ENCODE measurements at places on chromosomes 1 and 21.
A peak's percentile ranks its signal among the peaks of the same experiment; 100 is the strongest.

DNA sequence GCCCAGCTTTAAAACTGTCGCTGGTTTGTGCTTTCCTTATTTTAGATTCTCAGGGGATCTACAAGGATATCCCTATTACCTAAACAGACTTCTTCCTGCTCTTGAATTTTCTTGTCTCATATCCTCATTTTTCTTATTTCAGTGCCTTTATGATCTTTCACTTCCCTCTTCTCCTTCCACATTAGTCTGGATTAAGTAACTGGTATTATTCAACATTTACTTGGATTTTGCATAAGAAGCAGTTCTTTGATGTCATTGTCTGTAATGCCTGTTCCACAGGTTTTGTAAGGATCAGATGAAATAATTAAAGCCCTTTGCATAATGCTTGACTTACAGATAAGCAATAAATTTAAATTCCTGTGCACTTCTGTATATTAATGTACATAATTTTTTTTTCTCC, 26.5 kb downstream of the CXADR start:
- DNase-seq: no peak

- peak; percentile 51 for DNase-seq
Observed at GRCh38 chr1:167447521-167448136, 70.7 kb downstream of the CD247 start.

DNA sequence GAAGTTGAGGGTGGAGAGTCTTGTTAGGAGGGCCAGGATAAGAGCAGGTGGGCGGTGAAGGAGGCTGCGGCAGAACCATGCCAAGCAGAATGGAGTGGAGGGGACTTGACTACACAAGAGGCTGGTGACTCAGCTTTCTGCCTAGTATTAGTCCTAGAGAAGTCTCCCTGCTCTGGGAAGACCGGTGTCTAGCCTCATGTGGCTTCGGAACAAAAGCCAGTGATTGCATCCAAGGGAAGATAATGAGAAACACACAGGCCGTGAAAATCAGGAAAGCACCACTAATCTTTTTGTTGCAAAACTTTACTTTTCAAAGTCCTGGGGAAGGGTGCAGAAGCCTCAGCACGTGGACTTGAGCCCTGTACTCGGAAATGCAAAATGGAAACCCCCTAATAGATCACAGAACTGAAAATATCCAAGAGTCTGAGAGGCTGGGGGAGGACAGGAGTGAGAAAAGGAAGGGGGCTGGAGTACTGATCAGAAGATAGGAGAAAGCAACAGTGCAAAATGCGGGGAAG, 31.4 kb downstream of the DDR2 start:
- no peak for DNase-seq

DNA sequence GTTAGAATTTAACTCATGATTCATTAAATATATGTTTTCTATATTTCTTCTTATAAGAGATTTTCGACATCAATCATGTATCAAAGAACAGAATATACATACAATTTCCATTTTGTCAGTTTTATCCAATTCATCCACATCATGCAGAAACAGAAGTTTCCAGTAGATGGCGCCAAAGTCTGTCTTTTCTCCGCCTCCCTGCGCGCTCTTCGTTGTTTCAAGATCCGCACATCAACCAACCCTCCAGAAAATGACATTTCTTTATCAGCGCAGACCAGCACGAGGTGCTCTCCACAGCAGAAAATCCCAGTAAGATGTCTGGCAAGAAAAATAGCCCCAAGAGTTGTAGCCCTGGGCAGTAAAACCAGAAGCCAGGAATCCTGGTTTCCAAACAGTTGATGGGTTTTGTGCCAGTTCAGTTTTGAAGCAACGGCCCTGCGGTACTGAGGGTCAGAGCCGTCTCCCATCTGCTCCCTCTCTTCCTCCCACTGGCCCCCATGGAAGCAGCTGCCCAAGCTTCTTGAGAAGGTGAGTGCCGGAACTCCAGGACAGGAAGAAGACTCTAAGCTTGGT, 38.6 kb upstream of the GPR137B start:
- peak; percentile 76 for DNase-seq

DNA sequence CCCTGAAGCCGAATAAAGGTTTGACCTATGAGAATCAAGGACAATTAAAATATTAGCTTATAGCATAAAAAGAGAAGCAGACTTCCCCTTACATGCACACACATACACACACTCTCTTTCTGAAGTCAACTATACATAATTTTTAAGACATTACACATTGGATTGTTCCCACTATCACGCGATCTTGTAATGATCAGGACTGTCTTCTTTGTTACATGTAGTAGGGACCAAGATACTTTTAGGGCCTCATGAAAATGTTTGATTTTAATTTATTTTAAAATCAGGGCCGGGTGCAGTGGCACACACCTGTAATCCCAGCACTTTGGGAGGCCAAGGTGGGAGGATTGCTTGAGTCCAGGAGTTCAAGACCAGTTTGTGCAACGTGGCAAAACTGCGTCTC, 16.4 kb upstream of the IRF2BP2 start:
- no peak for DNase-seq

- DNase-seq: no peak
Observed at GRCh38 chr21:30345014-30345413, 3.4 kb downstream of the KRTAP23-1 start.

- no peak for DNase-seq
Observed at GRCh38 chr1:119144813-119145212, 4.4 kb upstream of the WARS2 start.

DNA sequence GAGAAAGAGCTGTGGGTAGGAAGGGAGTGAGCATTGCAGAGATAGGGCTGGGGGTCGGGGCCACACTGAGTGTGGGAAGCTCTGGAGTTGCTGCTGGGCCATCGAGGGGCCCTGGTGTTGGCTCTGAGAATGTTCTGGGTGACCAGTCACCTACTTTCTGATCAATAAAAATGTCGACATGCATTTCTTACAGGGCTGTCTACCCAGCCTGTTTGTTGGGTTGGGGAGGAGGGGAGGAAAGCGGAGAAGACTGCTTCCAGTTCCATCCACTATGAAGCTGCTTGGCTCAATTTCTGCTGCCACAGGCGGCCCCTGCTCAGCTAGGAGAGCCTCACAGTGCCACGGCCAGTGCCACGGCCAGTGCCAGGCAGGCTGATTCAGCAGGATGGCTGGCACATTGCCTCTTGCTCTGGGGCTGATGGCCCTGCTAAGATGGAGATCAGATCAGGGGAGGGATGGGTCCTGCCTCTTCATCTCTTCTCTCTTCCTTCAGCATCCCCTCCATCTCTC, 3.0 kb upstream of the PADI3 start:
- DNase-seq: no peak

GRCh38 chr1:205774198-205775014, 876 bp downstream of the RAB29 start:
- DNase-seq: peak; percentile 16

GRCh38 chr1:41564741-41565475, 80.4 kb upstream of the EDN2 start:
- no peak for DNase-seq

DNA sequence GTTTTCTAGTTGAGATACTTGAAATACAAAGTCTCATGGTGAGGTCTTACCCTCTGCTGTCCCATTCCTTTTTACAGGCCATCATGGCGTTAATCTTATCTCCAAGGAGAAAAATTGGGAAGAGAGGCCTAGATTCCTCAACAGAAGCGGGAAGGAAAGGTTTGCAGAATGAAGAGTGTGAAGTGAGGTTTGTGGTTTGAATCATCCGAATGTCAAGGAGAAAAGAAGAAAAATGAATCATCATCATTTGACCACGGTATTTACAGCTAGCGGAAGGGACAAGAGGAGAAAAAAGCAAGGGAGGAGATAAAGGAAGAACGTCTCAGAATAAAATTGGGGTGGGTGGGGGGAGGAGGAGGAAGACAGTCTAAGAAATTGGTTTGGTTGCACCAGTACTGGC, 935 bp upstream of the COG2 start:
- no peak for DNase-seq

- DNase-seq: no peak
Observed at GRCh38 chr1:108050158-108050557, 85.2 kb upstream of the VAV3 start.

GRCh38 chr1:22037520-22037919, 15.0 kb upstream of the CDC42 start:
- DNase-seq: no peak

GRCh38 chr1:243917177-243917862, 67.3 kb upstream of the AKT3 start:
- DNase-seq: peak; percentile 77

- DNase-seq: no peak
Observed at GRCh38 chr1:161266202-161266601, 7.7 kb downstream of the PCP4L1 start.

- no peak for DNase-seq
Observed at GRCh38 chr1:29675481-29676263, 439.4 kb downstream of the PTPRU start.

- DNase-seq: no peak
Observed at GRCh38 chr1:218634212-218634611, 289.1 kb downstream of the TGFB2 start.

- DNase-seq: no peak
Observed at GRCh38 chr1:206944703-206945102, 1.6 kb downstream of the PIGR start.

GRCh38 chr21:33434770-33435360, 31.7 kb downstream of the IFNGR2 start:
- no peak for DNase-seq

- no peak for DNase-seq
Observed at GRCh38 chr1:160629286-160630210, 17.3 kb downstream of the SLAMF1 start.

GRCh38 chr1:27650539-27651175, 15.7 kb upstream of the FGR start:
- no peak for DNase-seq

DNA sequence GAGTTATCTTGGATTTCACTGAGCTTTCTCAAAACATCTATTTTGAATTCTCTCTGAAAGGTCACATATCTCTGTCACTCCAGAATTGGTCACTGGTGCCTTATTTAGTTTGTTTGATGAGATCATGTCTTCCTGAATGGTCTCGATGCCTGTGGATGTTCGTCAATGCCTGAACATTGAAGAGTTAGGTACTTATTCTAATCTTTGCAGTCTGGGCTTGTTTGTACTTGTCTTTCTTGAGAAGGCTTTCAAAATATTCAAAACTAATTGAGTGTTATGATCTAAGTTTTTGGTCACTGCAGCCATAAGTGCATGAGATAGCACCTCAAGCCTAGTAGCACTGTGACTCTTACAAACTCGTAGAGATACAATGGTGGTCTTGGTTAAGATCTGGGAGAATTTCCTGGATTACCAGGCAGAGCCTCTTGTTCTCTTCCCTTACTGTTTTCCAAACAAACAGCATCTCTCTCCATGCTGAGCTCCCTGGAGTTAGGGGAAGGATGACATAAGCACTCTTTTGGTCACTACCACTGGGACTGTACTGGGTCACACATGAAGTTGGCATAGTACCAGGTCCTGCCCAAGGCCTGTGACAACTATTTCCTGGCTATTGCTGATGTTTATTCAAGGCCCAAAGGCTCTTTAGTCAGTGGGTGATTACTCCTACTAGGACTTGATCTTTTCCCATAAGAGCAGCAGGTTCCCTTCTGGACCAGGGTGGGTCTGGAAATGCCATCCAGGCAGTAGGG, 25.6 kb downstream of the SLC22A15 start:
- DNase-seq: no peak

DNA sequence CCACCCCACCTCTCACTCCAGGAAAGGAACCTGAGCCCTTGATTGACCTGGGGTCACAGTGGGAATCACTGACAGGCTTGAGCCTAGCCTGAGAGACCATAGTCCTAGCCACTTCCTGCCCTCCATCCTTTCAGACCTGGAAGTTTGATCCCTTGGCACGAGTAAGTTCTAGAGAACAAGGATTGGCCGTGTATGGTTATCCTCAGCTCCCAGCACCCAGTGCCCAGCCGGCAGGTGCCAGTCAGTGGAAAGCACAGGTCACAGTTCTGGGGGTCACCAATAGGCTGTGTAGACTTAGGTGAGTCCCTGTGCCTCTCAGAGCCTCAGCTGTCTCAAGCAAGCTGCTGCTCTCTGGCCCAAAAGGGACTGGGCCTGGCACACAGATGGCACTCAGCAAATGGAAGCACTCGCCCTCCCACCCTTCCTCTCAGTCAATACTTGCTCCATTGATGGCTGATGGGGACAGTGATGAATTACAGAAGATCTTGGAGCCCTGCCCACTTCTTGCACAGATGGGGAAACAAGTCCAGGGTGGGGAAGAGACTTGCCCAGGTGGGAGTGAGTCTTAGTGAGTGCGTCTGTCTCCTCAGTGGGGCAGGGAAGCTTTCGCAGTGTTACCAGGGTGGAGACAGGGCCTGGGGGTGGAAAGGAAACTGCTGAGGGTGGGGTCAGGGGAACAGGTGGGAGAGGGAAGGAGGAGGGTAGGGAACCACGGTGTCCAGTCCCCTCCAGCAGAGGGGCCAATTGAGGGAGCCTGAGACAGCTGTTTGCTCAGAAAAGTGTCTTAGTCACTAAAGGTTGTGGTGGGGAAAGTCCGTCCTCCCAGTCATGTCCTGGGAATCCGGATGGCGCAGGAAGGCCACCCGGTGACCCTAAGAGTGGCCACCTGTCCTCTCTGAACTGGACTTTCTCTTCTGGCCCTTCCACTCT, 2.6 kb upstream of the KCNQ4 start:
- DNase-seq: no peak

DNA sequence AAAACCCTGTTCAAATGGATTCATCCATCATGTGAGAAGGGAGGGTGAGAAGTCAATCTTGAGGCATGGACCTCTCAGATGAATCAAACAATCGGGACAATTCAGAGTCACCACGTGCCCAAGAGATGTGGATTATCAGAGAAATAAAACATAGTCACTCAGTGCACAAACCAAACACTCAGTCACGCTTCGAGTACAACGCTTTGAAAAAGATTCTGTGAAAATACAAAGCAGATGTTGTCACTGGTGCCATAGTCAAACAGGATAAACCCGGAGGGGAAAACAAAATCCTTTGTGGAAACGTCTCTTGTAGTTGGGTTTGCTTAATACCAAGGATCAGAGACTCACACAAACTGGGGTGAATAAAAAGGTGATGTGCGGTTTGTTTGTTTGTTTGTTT, 188.4 kb downstream of the RRAGC start:
- no peak for DNase-seq

GRCh38 chr1:48246727-48247126, 24.2 kb downstream of the SLC5A9 start:
- peak; percentile 76 for DNase-seq
